Cardiac muscle cell (in vitro differentiated cells and primary cell): ENCODE measurements at places on chromosomes 5 and 9. TPM values are rescaled to one million over a fixed set of nuclear protein-coding genes. Genes with fewer than 3 reads are reported as not detected.
A peak's percentile ranks its signal among the peaks of the same experiment; 100 is the strongest.

The OCLN gene
- total RNA-seq, result 4.1 and 5.6 TPM in 2 replicates

The ASS1 gene
- total RNA-seq, result 83.8 and 89.8 TPM in 2 replicates

The PTGDS gene
- 2.6 and 3.9 TPM in 2 replicates for total RNA-seq

The ANKRD55 gene
- not detected in 2 replicates for total RNA-seq

The PCDHA1 gene
- total RNA-seq, result 0.25 TPM in 1 of 2 replicates, not detected in the other

The ZFP37 gene
- 2.2 and 3.8 TPM in 2 replicates for total RNA-seq

The TRIM36 gene
- 2.6 and 8.0 TPM in 2 replicates for total RNA-seq

DNA sequence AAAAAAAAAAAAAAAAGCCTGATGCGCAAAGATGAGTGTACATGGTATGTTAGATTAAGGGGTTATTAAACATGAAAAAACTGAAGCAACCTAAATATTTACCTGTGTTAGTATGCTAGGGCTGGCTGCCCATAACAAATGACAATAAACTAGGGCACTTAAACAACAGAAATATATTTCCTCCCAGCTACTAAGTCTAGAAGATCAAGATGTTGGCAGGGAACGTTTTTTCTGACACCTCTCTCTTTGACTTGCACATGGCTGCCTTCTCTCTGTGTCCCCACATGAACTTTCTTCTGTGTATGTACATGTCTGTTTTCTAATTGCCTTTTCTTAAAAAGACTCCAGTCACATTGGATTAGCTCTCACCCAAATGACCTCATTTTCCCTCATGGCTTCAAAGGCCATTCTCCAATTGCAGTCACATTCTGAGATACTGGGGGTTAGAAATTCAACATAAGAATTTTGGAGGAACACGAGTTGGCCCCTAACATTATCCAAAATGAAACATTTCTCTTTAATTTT is 694.5 kb downstream of the CDH9 start:
- H3K4me1 ChIP-seq, result no peaks in the 10 kb centered on the region
- DNase-seq, result no peak
- no peaks in the 10 kb centered on the region for H3K36me3 ChIP-seq

- no peak overlapping the region for H3K4me3 ChIP-seq
- DNase-seq, result no peak
- H3K27me3 ChIP-seq, result no peaks in the 10 kb centered on the region
- H3K27ac ChIP-seq, result no peak overlapping the region
- H3K36me3 ChIP-seq, result no peaks in the 10 kb centered on the region
Measured at GRCh38 chr5:117102591-117102990, 528.0 kb upstream of the SEMA6A start.

DNA sequence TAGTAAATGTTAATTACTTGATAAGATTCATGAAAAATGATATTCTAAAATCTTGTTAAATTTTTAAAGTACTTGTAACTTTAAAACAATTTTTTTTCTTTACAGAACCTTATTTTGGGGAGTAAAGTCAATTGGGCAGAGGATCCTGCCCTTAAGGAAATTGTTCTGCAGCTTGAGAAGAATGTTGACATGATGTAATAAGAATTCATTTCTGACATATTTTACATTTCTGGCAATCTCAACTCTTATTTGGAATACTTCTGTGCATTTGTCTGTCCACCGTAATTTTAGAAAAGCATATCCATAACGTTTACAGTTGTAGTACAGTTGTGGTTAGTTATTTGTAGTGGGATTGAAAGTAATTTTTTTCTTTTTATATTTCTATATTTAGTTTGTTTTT is 20.2 kb downstream of the CENPH start:
- DNase-seq, result no peak
- H3K36me3 ChIP-seq, result no peaks in the 10 kb centered on the region
- no peaks in the 10 kb centered on the region for H3K27me3 ChIP-seq
- no peak overlapping the region for H3K27ac ChIP-seq
- no peak overlapping the region for H3K4me3 ChIP-seq
- H3K4me1 ChIP-seq, result no peaks in the 10 kb centered on the region

- H3K36me3 ChIP-seq, result no peaks in the 10 kb centered on the region
- no peak overlapping the region for H3K4me3 ChIP-seq
- no peaks in the 10 kb centered on the region for H3K27me3 ChIP-seq
- H3K27ac ChIP-seq, result peak overlapping the region; percentile 94
Measured at GRCh38 chr9:129556491-129557191, 64.3 kb downstream of the C9orf50 start.

DNA sequence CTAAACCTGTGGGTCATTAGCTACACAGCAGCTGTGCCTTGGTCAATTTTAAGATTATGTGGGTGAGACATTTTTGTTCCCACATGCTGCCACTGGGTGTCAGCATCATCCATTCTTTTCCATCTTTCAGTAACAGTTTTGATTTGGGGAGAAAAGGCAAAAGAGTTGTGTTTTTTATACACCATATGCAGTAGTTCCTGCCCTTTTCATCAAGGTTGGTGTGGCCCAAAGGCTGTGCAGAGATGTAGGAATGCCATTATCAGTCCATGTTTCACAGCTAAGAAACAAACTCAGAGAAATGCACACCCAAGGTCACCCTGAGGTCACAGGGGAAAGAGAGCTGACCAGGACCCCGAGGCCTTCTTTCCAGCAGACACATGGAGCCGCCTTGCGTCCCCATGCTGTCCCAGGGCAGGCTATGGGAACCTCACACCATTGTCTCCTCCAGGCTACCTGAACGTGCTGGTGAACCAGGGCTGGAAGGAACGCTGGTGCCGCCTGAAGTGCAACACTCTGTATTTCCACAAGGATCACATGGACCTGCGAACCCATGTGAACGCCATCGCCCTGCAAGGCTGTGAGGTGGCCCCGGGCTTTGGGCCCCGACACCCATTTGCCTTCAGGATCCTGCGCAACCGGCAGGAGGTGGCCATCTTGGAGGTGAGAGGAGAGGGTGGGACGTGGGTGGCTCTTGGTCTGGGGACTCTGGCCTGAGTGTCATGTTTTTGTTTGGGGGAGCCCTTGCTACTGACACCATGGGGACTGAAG is 27.8 kb upstream of the GRPEL2 start:
- H3K27ac ChIP-seq, result no peak overlapping the region
- H3K4me1 ChIP-seq, result peaks cover 16% of the 10 kb centered on the region
- DNase-seq, result peak; percentile 59
- no peaks in the 10 kb centered on the region for H3K36me3 ChIP-seq
- H3K4me3 ChIP-seq, result no peak overlapping the region

DNA sequence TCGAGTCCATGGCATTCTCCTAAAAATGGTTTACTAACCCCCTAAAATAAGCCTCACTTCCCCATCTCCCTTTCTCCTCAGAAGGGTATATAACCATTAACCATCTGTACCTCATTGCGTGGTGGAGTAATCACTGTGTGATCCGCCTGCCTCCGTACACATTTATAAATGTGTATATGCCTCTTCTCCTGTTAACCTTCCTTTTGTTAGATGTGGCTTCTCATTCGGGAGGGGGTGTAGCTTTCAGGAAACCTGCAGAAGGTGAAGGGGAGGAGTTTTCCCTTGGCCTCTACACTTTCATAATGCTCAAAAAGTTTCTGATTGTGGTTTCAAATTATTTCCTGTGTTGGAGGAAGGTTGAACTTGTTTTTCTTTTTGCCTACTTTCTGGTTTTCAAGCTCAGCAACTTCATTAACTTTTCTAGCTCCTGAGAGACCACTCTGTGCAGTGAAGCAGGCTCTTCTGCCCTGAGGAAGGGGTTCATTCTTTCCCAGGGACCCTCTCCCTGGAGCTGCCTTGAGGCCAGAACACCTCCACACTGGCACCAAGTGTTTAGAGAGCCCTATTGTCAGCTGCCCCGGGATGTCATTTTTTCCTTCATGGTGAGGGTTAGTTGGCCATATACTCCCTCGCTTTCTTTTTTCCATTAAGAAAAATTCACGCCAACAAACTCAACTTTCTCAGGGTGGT is 46.9 kb downstream of the RASGRF2 start:
- H3K36me3 ChIP-seq, result no peaks in the 10 kb centered on the region
- no peak overlapping the region for H3K4me3 ChIP-seq
- no peak for DNase-seq
- no peak overlapping the region for H3K27ac ChIP-seq
- no peaks in the 10 kb centered on the region for H3K27me3 ChIP-seq
- no peaks in the 10 kb centered on the region for H3K4me1 ChIP-seq

- H3K36me3 ChIP-seq, result no peaks in the 10 kb centered on the region
- no peak for DNase-seq
- no peak within 1 kb of the TSS for H3K27ac ChIP-seq
- H3K4me3 ChIP-seq, result no peak within 1 kb of the TSS
- H3K27me3 ChIP-seq, result no peaks in the 10 kb centered on the region
- peaks cover 28% of the 10 kb centered on the region for H3K4me1 ChIP-seq
Measured at GRCh38 chr5:139470821-139471300, at the start of gene SMIM33. TSS of gene SMIM33 (plus strand) at chr5:139471004. CDS start at chr5:139471122, 118 bp downstream.

- H3K4me3 ChIP-seq, result no peak overlapping the region
- no peak overlapping the region for H3K27ac ChIP-seq
- peaks cover 9% of the 10 kb centered on the region for H3K4me1 ChIP-seq
- no peaks in the 10 kb centered on the region for H3K27me3 ChIP-seq
- no peaks in the 10 kb centered on the region for H3K36me3 ChIP-seq
Measured at GRCh38 chr5:59582746-59583145, 310.8 kb downstream of the PDE4D start.

DNA sequence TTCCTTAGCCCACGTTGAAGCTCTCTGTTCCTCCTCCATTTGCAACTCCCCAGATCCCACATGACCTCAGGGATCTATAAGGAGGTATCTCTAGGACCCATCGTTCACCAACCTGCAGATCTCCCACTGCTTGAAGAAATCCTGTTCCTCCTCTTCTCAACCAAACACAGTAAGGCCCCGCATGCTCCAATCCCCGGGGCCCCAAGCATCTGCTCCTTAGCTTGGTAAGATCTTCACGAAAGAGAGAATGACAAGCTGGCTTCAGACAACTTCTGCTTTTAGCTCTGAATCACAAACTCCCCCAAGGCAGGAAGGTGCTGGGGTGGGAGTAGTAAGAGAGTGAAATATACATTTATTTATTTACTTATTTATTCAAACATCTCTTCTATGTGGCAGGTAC is 33.0 kb upstream of the ARHGAP26 start:
- no peak overlapping the region for H3K27ac ChIP-seq
- no peak for DNase-seq
- no peaks in the 10 kb centered on the region for H3K36me3 ChIP-seq
